Cerebellar nuclear complex (tissue), 1 donor: ENCODE measurements at places on chromosomes 4 and X.

DNA sequence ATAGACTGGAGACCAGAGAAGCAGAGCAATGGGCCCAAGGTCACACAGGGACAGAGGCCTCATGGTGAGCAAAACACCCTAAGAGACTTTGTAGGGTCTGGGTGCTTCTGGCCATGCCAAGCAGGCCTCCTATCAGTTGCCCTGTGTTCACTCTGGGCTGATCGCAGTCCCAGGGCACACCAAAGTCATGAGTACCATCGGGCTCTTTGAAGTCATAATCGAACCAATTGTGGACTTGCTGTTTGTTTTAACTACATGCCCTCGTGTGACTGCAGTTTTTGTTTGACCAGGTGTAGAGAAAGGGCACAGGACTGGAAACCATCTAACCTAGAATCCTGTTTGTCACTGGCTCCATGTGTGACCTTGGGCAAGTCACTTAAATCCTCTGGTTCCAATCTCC, 172.5 kb upstream of the CPEB2 start:
- no peak for DNase-seq

DNA sequence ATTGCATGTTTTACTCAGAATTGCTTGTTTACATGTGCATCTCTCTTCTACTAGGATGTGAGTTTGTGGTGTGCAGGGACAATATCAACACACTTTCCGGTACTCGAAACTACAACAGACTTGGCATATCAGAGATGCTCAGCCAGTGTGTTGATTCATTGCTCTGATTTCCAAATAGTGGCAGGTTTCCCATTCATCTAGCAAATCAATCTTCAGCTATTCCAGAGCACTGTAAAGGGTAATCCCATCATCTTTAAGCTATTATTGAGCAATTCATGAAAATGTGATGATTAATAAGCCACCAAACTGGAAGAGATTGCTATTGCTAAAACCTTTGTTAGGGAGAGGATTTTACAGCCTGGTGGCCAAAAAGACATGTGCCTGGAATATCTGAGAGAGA, 574.2 kb upstream of the CPEB2 start:
- DNase-seq, result no peak

DNA sequence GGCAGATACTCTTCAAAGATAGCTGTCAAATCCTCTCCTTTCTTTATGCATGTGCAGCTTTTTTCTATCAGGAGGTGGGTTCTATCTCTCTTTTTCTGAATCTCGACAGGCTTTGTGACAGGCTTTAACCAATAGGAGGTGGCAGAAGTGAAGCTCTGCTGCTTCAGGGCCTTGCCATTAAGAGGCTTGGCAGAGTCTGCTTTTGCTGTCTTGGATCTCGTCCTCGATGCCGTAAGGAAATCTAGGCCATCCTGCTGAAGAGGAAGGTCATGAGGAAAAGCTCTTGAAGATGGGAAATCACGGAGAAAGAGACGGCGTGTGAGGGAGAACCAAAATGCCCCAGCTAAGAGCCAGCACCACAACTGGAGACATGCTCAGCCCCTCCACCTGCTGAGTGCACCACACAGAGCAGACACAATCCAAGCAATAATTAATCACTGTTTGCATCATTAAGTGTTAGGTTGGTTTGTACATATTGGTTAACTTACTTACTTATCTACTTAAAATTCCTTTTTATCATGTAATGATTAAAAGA, 92.2 kb downstream of the DDIT4L start:
- no peak for DNase-seq

DNA sequence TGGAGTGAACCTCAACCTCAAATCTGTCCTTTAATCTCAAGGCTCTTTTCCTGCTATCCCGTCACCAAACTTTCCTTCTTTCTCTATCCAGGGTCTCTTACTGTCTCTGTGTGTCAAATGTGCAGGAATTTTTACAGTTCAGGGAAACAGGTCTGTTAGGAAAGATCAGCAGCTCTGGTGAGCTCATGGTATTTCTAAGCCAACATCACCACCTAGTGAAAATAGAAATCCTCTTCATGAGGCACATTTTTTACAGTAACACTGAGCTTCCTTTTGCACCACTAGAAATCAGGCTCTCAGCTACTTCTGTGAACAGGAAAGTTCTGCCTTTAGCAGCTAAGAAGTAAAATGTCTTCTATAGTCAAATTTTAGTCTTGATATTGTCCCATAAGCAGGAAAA, 39.6 kb downstream of the NUDT11 start:
- no peak for DNase-seq

DNA sequence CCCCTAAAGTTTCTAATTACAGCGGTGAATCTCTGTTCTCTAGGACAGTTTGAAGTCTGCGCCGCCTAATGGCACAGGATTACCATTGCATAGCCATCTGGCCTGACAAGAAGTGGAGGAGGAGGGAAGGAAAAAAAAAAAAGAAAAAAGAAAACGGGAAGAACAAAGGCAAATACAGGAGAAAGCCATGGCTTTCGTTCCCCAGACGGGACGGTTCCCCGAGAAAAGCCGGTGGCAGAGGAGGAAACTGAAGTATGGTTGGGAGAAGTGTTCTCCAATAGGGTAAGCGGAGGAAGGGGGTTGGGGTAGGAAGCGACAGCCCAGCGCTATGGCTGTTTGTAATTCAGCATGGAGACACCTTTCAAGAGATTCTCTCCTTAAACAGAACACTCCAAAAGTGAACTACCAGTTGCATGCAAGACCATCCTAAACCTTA, 80.8 kb downstream of the HMGN5 start:
- DNase-seq, result no peak

GRCh38 chr4:165060938-165061337, 7.3 kb downstream of the TRIM75 start:
- no peak for DNase-seq

- no peak for DNase-seq
Measured at GRCh38 chr4:78599931-78600375, 48.4 kb downstream of the ANXA3 start.

GRCh38 chrX:49059201-49059600, 402 bp downstream of the CCDC120 start:
- DNase-seq, result no peak
